ENCODE measurements at places on chromosomes 1 and 21. TPM values are rescaled to one million over a fixed set of nuclear protein-coding genes. Genes with fewer than 3 reads are reported as not detected.

DNA sequence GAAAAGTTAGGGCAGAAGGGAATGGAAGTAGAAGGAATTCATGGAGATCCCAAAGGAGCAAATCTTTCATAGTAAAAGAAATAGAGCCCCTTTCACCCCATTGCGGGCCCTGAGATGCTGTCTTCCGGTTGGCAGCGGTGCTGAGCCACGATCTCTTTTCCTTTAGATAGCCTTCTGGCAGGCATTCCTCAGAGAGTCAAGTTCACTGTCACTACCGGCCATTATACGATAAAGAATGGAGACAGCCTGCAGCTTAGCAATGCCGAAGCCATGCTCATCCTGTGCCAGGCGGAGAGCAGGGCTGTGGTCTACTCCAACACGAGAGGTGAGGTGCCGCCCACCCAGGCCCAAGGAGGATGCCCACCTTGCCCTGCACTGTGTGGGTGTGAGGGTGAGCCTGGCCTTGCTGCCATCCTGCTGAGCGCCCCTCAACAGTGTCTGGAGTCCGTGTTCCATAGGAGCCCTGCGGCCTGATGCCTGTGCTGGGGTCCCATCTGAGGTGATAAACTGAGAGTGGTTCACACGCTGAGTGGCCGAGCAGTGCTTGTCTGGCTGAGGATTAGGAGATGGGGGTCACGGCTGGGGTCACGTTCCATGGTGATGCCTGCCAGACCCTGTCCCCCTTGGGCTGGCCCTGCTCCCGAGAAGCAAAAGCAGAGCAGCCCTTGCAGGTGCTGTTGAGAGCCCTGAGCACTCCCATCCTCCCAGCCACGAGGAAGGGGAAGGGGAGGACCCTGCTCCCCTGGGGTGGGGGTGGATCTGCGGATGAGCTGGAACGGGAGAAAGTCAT is 20.4 kb upstream of the PWP2 start:
- DNase-seq: no peak

- DNase-seq: no peak
Measured at GRCh38 chr1:89254658-89255287, 17.9 kb downstream of the GBP5 start.

DNA sequence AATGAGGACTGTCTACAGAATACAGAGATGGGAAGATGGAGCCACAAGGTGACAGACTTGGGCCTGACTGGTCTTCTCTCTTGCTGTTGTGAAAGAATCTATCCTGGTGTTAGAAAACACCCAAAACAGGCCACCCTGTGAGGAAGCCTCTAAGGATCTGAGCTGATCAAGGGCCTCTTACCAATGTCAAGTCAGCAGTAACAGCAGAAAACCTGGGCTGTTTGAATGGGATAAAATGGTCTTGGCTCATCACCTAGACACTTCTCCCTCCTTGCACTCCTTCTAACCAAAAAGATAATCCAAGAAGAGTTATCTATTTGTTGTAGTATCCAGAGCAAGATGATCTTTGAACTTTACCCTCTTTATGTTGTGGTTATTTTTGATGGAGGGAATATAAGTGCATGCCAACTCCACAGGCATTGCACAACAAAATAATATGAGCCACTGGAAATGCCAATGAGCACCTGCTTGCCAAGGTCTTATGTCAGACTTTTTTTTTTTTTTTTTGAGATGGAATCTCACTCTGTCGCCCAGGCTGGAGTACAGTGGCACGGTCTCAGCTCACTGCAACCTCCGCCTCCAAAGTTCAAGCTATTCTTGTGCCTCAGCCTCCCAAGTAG is 32.8 kb upstream of the ZNF281 start:
- no peak for DNase-seq

DNA sequence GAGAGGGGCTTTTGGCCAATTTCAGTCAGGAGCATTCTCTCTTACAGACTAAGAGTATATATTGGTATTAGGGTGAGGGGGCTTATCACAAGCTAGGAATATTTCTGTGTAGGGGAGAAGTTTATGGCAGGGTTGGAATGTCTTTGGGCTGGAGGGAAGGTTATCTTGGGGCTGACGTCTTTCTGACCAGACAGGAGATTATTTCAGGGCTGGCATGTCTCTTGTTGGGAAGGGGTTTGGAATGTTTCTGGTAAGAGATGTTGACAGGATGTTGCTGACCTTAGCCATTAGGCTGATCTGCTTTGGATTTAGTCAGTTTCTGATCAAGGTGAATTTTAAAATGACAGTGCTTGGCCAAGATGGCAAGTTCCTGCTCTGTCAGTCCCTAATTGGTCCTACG is 17.8 kb upstream of the HSD3B1 start:
- no peak for DNase-seq

GRCh38 chr1:238029126-238029525 is 138.4 kb upstream of the ZP4 start:
- no peak for DNase-seq

DNA sequence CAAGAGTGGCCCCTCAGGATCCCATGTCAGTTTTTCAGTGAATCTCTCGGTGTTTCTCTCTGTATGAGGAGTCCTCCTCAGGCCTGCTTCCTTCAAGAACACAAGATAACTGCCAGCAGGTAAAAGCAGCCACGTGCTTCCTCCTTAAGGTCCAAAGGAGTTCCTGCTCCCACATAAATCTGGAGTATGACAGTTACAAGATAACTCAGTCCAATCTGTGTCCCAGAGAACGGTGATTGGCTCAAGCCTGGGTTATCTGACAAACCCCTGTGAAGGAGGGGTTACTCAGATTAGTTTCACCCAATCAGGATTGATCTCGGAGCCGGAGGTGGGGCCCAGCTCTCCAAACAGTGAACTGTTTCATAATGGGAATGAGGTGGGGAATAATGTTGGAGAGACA is 5.8 kb upstream of the ANKRD13C start:
- DNase-seq: no peak

DNA sequence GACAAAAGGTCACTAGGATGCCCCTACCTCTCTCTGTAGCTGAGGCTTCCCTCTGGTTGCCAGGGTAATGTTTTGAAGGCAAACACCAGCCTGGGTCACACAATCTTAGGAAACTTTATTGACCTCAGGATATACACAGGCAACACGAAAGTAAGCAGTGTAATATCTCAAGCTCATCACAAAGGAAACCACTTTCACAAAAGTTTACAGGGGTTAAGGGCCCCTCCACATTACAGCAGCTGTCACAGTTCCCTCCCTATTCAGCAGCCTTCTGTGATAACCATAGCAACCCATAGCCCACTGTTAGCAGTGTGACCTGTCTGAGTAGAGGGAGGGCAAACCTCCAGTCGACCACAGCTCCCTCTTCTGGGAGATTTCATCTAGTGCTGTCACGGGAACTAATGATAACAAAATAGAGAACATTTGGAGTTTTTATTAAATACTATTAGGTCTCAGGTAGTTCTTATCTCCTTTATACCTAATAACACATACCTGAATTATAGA is 149.8 kb downstream of the PTPRC start:
- no peak for DNase-seq

GRCh38 chr21:42665026-42665425 is 11.6 kb downstream of the PDE9A start:
- no peak for DNase-seq

GRCh38 chr1:34286511-34286910 is 109.8 kb downstream of the C1orf94 start:
- DNase-seq: no peak

GRCh38 chr1:240869071-240869470 is 257.1 kb upstream of the GREM2 start:
- DNase-seq: no peak

DNA sequence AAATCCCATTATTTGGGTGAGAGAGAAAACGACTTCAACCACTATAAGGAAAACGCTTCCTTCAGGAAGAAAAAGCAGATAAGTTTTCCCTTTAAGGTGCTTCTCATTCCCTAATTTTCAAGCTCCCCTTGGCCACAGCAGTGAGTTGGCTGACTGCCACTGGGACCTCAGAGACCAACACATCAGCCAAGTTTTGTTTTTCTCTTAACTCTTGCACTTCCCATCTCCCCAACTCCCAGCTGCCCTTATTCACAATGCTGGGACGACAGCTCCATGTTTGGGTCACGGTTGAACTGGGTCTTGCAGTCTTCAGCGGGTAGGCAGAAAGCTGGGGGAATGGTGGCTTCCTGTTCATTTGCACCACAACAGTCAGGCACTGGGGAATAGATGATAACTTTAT is 18.9 kb downstream of the SGIP1 start:
- DNase-seq: peak; percentile 50

DNA sequence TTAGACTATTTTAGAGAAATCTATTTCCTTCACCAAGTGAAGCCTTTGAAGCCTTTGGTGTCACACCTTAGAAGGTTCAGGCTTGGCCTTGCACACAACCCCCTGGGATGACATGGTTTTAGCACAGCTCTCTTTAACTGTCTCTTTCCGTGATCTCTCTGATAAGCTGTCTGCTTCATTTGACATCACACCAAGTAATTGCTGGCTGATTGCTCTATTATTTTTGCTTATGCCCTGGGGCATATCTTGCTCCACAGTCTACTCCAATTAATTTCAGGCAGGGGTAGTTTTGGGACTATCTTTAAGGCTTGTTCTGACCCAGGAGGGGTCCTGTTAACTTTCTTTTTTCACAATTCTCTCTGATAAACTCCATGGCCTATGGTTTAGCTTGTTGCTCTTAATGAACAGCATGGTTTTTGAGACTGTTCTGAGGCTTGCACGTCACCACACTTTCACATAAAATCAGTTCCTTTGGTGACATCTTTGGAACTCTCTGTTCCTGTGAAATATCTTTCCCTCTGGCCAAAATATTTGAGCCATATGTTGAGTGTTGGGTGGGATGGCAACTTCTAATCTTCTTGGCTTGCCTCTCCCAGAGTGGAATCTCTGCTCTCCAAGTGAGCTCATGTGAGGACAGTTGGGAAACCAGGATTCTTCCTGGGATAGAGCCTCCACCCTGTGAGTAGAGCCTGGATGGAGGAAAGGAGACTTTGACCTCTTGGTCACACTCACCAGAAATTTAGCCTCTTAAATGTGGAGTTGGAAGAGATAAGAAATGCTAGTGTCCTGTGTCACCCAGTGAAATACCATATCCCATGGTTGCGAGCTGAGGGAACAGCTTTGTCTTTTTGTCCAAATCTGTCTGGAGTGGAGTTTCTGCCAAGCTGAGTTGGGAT is 63.6 kb downstream of the MAP3K21 start:
- no peak for DNase-seq

GRCh38 chr1:81585371-81585770 is 215.4 kb upstream of the ADGRL2 start:
- DNase-seq: no peak

- no peak for DNase-seq
Measured at GRCh38 chr1:162030759-162031280, 7.2 kb upstream of the OLFML2B start.

DNA sequence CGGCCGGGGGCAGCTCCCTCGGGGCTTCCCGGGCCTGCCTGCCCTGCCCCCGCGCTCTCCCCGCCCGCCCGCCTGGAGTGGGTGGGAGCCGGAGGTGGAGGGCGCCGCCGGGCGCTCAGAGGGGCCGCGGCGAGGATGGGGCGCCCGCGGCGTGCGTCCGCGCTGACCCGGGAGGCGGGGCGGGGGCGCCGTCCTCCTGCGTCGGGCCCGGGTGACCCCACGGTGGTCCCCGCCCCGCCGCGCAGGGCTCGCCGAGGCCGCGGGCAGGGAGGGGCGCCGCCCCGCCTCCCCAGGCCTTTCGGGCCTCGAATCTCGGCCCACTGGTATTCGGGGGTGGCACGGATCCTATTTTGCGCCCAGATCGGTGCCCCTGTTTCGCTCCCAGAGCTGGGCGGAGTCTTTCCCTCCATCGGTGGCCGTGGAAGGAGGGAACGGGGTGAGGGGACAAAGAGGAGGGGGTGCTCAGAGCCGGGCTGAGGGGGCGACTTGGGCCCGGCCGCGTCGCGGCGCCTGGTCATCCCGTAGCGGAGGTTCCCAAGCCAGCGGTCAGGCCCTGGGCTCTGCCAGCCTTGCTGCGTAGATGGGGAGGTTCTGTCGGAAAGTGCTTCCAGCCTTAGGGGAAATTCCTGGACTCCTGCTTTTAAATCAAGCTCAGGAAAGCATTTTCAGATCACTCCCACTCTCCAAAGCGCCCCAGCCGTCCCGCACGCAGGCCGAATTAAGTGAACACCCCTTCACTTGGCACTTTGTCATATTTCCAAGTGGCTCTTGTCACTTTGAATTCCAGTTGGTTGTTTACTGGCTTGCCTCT is 545 bp downstream of the PATJ start:
- DNase-seq: peak; percentile 74

- DNase-seq: no peak
Measured at GRCh38 chr1:41957568-41957967, 38.8 kb upstream of the HIVEP3 start.

GRCh38 chr1:118555638-118556037 is 370.6 kb upstream of the SPAG17 start:
- no peak for DNase-seq

- no peak for DNase-seq
Measured at GRCh38 chr1:216820345-216820744, 97.1 kb upstream of the ESRRG start.

DNA sequence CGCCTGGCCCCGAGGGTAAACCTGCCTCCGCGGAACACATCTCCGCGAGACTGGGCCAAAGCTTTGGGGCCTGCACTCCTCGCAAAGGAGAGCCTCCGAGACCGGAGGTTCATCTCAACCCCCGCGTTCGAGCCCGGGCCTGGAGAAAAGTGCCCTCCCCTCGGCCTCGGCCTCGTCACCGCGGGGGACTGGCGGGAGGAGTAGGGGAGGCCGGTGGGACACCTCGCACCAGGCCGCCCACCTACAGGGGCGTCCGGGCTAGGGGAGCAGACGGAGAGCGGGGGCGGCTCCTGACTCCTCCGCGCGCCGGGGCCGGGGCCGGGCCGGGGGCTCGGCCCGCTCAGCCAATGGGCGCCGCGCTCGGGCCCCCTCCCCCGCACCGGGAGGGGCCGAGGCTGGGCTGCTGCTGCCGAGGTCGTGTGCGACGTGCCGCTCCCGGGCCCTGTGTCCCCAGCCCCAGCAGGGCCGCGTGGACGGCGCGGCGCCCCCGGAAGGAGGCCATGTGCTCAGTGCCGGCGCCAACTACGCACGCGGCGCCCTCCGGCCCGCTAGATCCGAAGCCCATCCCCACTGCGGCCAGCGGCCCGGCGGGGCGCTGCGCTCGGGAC is 684 bp downstream of the SLC2A1 start:
- peak; percentile 79 for DNase-seq

- DNase-seq: no peak
Measured at GRCh38 chr1:6148497-6149241, 31.5 kb downstream of the CHD5 start.

- no peak for DNase-seq
Measured at GRCh38 chr1:99669821-99670220, 23.9 kb downstream of the PALMD start.

Gene PPIAL4G
- not detected for total RNA-seq

Gene CR1
- total RNA-seq: 1.9 TPM

Gene CELA2A
- total RNA-seq: not detected

Gene ETNK2
- 16.3 TPM for total RNA-seq

Gene S100A8
- 43.0 TPM for total RNA-seq

Gene NCMAP
- 0.17 TPM for total RNA-seq

Gene PHC2
- total RNA-seq: 89.5 TPM

Gene SLC30A2
- total RNA-seq: 6.5 TPM

Gene FAM78B
- total RNA-seq: 1.3 TPM

Gene GPR3
- total RNA-seq: 0.69 TPM

Gene CRYAA
- not detected for total RNA-seq

Gene ATP13A2
- 37.2 TPM for total RNA-seq

Gene PIGV
- total RNA-seq: 6.1 TPM

Gene LMX1A
- total RNA-seq: not detected

Data from heart left ventricle (tissue), 16 donors.